ENCODE measurements at places on chromosomes 2 and 18.

DNA sequence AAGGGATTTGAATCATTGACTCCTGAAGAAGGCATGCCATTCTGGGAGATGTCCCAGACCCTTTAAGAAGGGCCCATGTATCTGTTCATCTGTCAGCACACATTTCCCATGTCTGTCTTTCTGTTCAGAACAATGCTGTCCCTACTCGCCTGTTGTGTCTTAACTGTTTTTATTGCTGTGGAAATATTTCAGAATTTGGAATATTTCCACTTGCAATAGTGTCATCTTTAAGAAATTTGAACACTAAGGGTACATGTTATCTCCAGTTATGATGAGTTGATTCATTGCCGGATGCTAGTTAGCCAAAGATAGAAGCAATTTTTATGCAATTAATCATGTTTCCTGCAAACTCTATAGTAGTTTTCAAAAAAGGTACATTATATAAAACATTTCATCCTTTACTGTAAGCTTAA lies 36.9 kb upstream of the NT5C1B start:
- no peaks in the 10 kb centered on the region for H3K27me3 ChIP-seq
- peak; percentile 51 for DNase-seq
- H3K4me3 ChIP-seq: no peak overlapping the region

DNA sequence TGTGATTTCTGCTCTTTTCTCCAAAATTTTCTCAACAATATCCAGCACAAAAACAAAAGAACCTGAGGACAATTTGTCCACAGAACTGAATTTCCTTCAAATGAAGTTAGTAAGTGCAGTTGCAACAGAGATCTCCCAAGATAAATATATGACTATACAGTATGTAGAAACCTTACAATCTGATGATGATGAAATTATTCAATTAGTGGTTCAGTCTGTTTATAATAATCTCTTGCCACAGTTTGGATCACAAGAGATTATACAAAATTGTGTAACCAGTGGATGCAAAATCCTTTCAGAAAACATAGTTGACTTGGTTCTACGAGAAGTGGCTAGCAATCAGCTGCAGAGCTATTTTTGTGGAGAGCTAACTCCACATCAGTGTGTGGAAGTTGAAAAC lies 68.7 kb downstream of the FSIP2 start:
- H3K4me3 ChIP-seq: no peak overlapping the region
- H3K27ac ChIP-seq: no peak overlapping the region
- DNase-seq: no peak
- H3K36me3 ChIP-seq: no peaks in the 10 kb centered on the region
- no peaks in the 10 kb centered on the region for H3K27me3 ChIP-seq
- H3K4me1 ChIP-seq: no peaks in the 10 kb centered on the region

DNA sequence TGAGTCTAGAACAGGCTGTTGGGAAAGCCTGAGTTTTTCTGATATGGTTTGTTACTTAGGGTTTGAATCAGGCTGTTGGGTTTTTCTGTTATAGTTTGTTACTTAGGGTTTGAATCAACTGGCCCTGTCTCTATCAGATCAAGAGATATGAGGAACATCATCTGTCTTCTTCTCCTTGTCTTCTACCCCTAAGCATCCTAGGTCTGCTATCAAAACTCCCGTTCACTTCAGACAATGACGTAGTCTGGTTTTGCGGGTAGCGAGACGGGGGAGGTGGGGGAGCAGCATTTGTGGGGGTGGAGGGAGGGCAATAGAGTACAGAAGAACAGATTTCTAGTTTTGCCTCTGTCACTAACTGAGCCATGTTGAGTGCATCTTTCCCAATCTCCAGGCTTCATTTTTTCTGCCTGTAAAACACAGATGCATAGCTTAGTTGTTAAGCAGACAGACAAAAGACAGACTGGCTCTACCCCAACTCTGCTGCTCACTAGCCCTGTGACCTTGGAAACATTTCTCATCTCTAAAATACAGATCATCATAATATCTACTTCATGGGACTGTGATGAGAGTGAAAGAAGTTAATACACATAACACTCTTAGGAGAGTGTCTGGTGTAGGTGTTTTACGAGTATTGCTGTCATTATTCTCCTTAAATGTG lies 9.1 kb downstream of the TNP1 start:
- H3K27me3 ChIP-seq: peaks cover 4% of the 10 kb centered on the region
- H3K4me3 ChIP-seq: no peak overlapping the region
- no peaks in the 10 kb centered on the region for H3K36me3 ChIP-seq
- H3K4me1 ChIP-seq: no peaks in the 10 kb centered on the region

- H3K36me3 ChIP-seq: no peaks in the 10 kb centered on the region
- DNase-seq: no peak
- H3K27ac ChIP-seq: no peak overlapping the region
- peaks cover 3% of the 10 kb centered on the region for H3K27me3 ChIP-seq
- H3K4me1 ChIP-seq: no peaks in the 10 kb centered on the region
Measured at GRCh38 chr2:208369091-208369490, 37.5 kb upstream of the PTH2R start.

- H3K27ac ChIP-seq: no peak overlapping the region
- H3K4me1 ChIP-seq: peaks cover 8% of the 10 kb centered on the region
- peaks cover 22% of the 10 kb centered on the region for H3K36me3 ChIP-seq
- H3K27me3 ChIP-seq: no peaks in the 10 kb centered on the region
- H3K4me3 ChIP-seq: no peak overlapping the region
Measured at GRCh38 chr18:55233857-55234256, 274.6 kb upstream of the CCDC68 start.

- H3K4me1 ChIP-seq: peaks cover 45% of the 10 kb centered on the region
- DNase-seq: no peak
- H3K27ac ChIP-seq: no peak overlapping the region
- H3K4me3 ChIP-seq: no peak overlapping the region
- no peaks in the 10 kb centered on the region for H3K36me3 ChIP-seq
- H3K27me3 ChIP-seq: no peaks in the 10 kb centered on the region
Measured at GRCh38 chr2:234672498-234673150, 175.7 kb upstream of the ARL4C start.

DNA sequence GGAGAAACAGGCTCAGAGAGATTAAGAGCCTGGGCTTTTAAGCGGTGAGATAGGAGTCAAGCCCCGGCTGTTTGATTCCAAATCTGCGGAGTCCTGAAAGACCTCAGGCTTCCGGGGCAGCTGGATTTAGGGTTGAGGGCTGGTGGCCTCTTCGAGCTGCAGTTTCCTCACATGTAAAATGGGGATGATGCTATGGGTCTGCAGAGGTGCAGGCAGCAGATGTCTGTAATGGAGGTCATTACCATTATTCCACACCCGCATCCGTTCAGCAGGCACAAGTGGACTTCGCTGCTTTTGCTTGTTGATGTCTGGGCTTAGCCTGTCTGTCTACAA lies 175.6 kb upstream of the HS6ST1 start:
- H3K4me3 ChIP-seq: no peak overlapping the region
- H3K4me1 ChIP-seq: no peaks in the 10 kb centered on the region
- no peak overlapping the region for H3K27ac ChIP-seq
- no peaks in the 10 kb centered on the region for H3K27me3 ChIP-seq

- H3K36me3 ChIP-seq: no peaks in the 10 kb centered on the region
- H3K27me3 ChIP-seq: no peaks in the 10 kb centered on the region
- DNase-seq: peak; percentile 35
- H3K27ac ChIP-seq: no peak overlapping the region
- peaks cover 3% of the 10 kb centered on the region for H3K4me1 ChIP-seq
Measured at GRCh38 chr2:133489641-133490410, 78.4 kb downstream of the NCKAP5 start.

GRCh38 chr2:230155359-230155758 lies 64.4 kb downstream of the SP110 start:
- H3K4me1 ChIP-seq: no peaks in the 10 kb centered on the region
- no peaks in the 10 kb centered on the region for H3K36me3 ChIP-seq
- no peak overlapping the region for H3K4me3 ChIP-seq
- no peak for DNase-seq
- H3K27me3 ChIP-seq: no peaks in the 10 kb centered on the region

All from astrocyte (in vitro differentiated cells and primary cell).